ENCODE measurements at places on chromosomes 16 and 17.

DNA sequence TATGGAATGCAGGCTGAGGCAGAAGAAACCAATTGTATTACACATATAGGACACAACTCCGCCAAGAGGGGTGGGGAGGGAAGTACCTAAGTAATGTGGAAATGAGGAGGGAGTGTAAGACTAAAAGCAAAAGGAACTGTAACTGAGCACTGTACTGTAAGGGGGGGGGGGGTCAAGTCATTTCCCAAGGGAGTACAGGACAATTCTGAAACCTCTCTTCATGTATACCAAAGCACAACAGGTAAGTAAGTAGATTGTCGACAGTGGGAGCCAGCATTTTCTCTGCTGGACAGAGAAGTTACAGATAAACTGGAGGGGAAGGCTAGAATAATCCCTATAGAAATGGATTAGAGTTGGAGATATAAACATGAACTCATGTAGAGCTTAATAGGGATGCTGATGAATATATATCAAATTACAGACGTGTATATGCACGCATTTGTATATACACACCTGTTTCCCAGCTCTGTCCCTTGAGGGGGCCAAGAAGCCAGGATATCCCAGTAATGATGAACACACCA lies 6.4 kb downstream of the USP22 start:
- no peak for DNase-seq

- DNase-seq, result no peak
Observed at GRCh38 chr16:49617710-49618330, 238.1 kb downstream of the ZNF423 start.

DNA sequence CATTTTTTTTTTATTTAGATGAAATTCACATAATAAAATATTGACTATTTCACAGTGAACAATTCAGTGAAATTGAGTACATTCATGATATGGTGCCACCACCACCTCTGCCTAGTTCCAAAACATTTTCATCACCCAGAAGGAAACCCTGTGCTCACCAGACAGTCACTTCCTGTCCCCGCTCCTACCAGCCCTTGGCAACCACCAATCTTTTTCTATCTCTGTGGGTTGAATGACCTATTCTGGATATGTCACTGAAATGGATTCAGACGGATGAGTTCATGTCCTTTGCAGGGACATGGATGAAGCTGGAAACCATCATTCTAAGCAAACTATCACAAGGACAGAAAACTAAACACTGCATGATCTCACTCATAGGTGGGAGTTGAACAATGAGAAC lies 40.5 kb downstream of the ATP2C2 start:
- DNase-seq, result no peak

GRCh38 chr17:12911239-12911638 lies 106.6 kb downstream of the ELAC2 start:
- DNase-seq, result no peak

- no peak for DNase-seq
Observed at GRCh38 chr17:40035162-40035559, 19.0 kb downstream of the MED24 start.

GRCh38 chr17:31392856-31393748 lies 1.6 kb downstream of the RAB11FIP4 start:
- DNase-seq, result no peak

DNA sequence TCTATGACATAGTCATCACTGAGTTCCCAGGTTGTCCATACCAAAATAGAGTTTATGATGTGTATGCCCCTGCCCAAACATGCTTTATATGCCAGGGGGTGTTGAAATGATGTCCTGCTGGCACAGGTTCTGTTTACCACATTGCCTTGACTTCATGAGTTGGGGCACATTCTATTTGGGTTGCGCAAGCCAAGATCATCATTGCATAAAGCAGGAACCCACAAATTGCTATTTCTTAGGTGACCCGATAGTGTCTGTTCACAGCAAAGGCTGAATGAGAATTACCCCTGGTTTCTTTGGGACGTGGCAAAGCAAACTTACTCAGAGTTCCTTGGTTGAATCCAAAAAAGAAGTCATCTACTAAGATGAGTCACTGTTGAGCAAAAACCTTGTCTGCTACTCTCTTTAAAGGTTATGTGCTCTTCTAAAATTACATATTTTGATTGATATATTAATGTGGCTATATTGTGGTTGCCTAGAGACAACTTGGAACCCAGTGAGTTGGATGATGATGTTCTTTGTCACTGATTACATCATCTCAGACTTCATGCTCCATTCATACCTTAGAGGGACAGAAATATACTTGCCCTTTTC lies 912.6 kb upstream of the SOX9 start:
- no peak for DNase-seq

- peak; percentile 88 for DNase-seq
Observed at GRCh38 chr16:29995324-29995910, at the start of gene HIRIP3. Gene HIRIP3 (minus strand): TSS chr16:29995617. CDS start chr16:29995605, 12 bp downstream.

DNA sequence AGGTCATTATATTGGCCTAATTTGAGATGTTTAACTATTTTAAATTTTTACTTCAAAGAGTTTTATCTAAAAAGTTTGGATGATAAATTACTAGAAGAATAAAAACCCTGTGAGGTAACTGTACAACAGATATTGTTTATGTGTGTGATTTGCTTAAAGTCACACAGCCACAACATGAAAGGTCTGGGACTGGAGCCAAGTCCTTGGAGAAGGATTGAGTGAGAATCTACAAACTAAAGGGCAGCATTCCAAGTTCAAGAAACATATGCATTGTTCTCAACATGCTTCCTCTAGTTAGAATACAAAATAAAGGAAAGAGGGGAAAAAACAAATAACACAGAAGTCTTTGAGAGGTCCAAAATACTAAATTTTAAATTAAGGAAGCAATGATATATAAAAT lies 131.5 kb upstream of the MON1B start:
- no peak for DNase-seq

GRCh38 chr16:88977812-88978607 lies 1.0 kb upstream of the CBFA2T3 start:
- no peak for DNase-seq

- DNase-seq, result no peak
Observed at GRCh38 chr17:565521-565920, 149.1 kb downstream of the VPS53 start.

DNA sequence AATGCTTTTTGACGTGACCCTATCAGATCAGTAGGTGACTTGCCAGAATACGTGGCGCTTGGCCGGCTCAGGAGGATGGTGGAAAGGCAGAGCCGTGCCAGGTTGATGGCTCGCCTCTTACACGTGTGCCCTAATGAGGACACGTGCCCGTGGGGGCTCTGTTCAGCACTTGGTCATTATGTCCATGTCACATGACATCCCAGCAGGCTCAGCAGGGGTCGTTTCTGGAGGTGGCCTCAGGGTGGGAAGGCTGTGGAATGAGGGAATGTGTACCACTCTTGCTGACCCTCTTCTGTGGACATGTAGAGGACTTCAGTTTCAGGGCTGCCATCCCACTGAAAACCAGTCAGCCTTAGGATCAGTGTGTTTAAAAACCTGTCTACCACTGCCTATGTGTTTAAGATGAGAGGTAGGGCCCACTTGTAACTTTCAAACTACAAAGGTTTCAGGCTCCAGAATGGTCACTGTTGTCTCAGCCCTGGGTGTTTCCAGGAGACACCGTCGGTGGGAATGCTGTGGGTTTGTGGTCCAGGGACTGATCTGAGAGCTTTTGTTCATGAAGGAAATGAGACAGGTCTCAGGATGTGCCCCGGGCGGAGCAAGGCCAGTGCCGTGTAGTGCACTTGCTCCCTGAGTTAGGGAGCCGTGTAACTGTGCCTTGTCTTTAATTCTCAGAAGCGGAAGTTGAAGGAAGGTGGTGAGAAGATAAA lies 12.1 kb downstream of the UBN1 start:
- DNase-seq, result no peak

All from CD4-positive, alpha-beta T cell treated with Interleukin-12 subunit alpha and Interleukin-12 subunit beta, for 1 hour (primary cell).